CD4-positive, alpha-beta T cell treated with Interleukin-17A for 4 hours (primary cell): ENCODE measurements at places on chromosomes 16 and 17.

DNA sequence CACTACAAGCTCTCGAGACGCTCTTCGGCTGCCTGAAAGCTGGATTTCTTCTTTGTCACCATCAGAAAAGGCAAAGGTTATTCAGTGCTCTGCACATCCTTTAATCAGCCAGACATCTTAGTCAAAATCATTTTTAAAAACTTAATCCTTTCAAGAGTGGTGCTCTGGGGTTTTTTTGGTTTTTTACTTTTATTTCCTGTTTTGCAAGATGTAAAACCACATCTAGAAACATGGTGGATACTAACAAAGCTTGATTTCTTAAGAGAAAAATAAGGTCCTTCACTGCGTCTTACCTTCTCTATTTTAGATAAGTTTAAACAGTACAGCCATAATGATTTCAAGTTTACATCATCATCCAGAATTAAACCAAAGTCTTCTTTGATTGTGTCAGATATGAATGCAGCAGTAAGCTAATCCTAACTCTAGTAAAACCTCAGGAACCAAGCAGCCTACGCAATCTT lies 6.3 kb downstream of the ANKRD11 start:
- DNase-seq, result peak; percentile 45

DNA sequence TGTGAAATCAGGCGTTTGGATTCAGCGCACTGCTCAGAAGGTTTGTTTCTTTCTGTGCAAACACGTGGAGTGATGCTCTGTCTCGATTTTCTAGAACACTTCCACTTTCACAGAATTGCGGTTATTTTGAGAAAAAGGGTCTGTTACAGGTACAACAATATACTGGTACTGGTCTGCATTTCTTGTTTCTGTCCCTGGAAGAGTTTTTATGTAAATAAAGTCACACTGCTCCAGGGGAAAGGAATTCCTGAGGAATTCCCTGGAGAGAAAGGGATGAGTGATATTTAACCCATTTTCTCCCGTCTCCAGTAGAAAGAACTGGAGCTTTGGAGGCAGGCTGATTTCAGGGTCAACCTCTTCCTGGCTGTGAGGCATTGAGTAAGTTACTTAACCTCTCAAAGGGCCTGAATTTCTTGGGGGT lies 16.2 kb upstream of the RMI2 start:
- DNase-seq, result no peak

GRCh38 chr17:76394166-76394565 lies 9.8 kb downstream of the SPHK1 start:
- no peak for DNase-seq

- peak; percentile 48 for DNase-seq
These were observed 25.2 kb downstream of the TK2 start for GRCh38 chr16:66524601-66525164.

DNA sequence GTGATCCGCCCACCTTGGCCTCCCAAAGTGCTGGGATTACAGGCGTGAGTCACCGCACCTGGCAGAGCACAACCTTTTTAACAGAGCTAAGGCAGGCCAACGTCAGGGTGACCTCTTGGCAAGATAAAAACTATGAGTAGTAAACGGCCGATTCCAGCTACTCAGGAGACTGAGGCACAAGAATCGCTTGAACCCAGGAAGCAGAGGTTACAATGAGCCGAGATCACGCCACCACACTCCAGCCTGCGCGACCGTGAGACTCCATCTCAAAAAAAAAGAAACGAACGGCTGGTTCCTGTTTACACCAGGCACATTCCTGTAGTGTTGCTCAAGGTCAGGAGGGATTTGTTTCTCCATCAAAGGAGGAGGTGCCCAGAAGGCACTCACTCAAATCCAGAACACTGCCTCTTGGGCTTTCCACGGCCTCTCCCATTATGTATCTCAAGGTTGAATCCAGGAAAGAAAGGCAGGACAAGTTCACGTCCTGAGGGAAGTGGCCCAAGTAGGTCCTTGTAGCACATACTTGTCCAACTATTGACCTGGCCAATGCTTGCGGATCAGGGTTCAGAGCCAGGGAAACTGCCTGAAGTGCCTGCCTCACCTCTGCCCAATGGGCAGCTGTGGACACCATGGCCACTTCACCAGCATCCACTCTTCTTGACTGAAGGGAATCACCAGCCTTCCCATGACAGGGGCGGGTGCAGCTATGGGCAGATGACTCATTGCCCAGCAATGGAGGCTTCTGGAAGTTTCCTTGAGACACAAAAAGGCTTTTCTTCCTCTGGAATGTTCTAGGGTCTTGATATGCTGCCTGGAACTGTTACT lies 13.5 kb downstream of the KNOP1 start:
- DNase-seq, result no peak

DNA sequence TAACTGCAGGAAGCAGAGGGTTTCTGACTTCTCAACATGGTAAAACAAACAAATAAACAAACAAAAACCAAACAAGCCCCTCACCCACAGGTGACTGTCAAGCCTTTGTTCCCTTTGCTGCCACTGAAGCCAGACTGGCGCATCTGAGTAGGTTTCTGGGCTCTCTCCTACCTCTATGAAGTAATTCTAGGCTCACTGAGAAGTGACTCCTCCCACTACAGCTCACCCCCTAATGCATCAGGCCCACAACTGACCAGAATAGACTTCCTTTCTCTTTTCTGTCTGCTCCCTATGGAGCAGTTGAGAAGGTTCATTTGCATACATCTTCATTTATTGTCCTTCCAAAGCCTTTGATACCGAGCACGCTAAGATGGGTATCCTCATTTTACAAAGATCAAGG lies 77.0 kb upstream of the CCL2 start:
- DNase-seq, result no peak

GRCh38 chr16:88487124-88487432 lies 34.0 kb downstream of the ZFPM1 start:
- DNase-seq, result no peak

DNA sequence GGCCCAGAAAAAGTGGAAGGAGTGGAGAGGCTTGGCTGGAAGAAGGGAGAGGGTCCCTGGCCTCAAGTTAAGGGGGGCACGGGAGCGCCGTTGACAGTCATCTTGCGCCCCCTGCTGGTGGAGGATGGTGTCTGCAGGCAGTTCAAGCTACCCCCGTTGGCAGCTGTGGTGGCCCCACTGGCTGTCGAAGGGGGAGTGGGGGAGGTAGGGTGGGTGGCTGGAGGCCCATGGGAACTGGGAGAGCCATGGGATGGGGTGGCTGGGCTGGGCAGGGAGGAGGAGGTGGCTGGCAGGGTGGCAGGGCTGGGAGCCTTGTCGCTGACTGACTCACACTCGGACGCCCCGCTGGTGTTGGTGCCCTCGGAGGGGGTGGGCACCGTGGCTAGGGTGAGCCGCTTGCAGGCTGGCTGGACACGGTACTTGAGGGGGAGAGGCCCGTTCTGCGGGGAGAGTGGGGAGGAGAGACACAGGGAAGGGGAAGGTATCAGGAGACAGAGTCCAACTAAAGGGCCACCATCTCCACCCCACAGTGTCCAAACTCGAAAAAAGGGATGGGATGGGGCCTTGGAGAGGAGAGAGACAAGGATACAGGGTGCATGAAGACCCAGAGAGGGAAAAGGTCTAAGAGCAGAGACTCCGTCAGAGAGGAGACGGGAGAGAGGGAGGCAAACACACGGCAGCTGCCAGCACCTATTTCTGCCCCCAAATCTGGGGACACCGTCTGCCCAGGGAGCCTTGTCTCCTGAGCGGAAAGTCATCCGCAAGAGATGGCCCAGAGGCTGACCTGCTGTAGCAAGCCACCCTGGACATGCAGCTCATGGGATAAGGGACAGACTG lies 5.2 kb downstream of the CISD3 start:
- DNase-seq, result peak; percentile 84

GRCh38 chr17:61463316-61464129 lies 11.3 kb downstream of the TBX4 start:
- DNase-seq, result no peak

- DNase-seq, result no peak
These were observed 47.9 kb downstream of the NOG start for GRCh38 chr17:56641373-56641772.

GRCh38 chr17:73901661-73902415 lies 257.6 kb upstream of the SDK2 start:
- peak; percentile 32 for DNase-seq

DNA sequence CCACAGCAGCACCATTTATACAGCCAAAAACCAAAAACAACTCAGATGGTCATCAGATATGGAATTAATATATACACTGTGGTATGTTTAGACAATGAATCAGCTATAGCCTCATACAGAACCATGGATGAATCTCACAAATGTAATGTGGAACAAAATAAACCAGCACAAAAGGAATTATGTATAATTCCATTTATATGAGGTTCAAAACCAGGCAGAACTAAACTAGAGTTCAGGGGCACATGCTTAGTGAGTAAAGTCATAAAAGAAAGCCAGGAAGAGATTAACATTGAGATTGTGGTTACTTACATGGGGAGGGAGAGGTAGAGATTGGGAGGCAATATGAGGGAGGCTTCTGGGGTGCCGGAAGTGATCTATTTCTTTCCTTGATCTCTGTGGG lies 231.1 kb downstream of the COPRS start:
- DNase-seq, result no peak

- DNase-seq, result no peak
These were observed 18.1 kb downstream of the LYRM1 start for GRCh38 chr16:20918486-20919239.

DNA sequence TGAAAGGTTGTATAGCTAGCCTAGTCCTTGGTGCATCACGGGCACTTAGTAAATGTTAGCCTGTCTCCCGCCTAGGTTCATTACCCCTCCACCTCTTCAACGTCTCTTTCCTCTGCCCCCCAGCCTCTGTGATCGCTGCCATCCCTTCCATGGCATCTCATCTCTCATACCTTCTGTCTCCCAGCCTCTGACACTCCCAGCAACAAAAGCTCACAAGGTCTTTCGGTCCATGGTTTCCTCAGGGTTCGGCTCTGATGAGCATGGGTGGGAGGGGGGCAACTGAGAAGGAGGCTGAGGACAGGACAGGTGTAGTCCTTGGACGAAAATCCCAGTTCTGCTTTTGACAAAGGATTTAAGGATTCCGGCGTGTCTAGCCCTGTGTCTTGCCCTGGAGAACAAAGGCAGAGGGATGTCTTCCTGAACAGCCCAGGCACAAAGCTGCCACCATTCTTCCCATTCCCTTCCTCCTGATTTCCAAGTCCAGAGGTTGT lies 16.7 kb downstream of the CCR7 start:
- no peak for DNase-seq

GRCh38 chr17:48093341-48094045 lies 7.8 kb downstream of the CBX1 start:
- DNase-seq, result no peak

DNA sequence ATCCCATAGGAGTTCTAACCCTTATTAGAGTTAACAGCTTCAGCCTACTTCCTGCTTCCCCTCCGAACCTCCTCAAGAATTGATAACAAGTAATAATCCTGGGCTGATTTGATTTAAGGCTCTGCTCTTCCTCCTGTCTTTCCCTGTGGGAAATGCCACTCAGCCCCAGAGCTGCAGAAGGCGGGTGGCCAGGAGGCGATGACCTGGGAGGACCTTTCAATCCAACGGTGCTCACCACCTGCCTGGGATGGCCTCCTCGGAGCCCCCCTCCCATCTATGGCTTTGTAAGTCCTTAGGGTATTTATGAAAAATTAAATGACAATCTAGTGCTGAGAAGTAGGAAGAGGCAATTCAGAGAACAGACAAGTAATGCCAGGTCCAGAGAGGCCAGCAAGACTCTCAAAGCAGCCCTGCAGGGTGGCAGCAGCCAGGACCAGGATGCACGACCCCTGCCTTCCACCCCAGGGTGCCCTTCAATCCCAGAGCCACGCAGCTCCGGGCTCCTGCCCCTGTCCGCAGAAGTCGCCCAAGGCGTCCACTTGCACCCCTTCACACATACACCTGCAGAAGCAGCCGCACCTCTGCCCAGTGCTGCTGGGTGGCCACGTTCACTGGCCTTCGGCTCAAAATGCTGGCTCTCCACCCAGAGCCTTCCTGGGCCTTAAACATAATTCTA lies 34.3 kb downstream of the ABR start:
- DNase-seq, result no peak

- DNase-seq, result no peak
These were observed 26.0 kb downstream of the MSI2 start for GRCh38 chr17:57282296-57282695.

GRCh38 chr17:78399693-78400144 lies 21.3 kb downstream of the PGS1 start:
- DNase-seq, result no peak

GRCh38 chr17:41304091-41304490 lies 1.4 kb upstream of the KRTAP29-1 start:
- DNase-seq, result no peak

GRCh38 chr17:55772086-55772485 lies 21.2 kb downstream of the PCTP start:
- DNase-seq, result no peak

- no peak for DNase-seq
These were observed 147.2 kb downstream of the HS3ST2 start for GRCh38 chr16:22961206-22961605.

DNA sequence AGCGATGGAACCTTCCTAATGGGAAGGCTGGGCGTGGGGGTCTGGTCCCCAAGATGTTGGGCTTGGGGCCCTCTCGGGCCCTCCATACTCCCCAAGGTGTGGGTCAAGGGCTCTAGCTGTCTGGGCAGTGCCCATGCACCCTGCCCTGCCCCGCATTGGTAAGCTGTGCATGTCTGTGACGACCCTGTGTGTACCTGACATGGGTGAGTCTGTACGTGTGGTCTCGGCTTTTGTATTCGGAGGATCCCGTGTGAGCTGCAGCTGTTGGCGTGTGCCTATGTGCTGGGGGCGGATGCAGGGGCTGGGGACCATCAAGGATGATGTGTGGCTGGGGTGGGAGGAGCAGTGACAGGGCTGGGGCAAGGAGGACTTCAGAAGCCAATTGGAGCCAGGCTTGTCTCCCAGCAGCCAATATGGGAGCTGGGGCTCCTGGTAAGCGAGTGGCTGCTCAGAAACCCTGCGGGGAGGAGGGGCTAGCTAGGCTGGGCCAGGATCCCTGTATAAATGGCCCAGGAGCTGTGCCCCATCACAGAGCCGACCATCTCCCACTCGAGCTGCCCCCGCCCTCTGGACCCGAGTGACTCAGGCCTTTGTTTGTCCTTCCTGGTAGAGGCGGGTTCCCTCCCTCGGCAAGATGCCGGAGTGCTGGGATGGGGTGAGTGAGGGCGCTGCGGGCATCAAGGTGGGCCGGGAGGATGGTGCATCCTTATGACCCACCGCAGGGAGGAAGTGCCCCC lies at the start of gene NDRG4:
TSS of gene NDRG4 (plus strand) at position 529 of the 737 bp plus-strand sequence. CDS start at position 635, 106 bp downstream.
- peak; percentile 63 for DNase-seq
